ENCODE measurements at places on chromosomes 5 and 9.

- no peak for DNase-seq
Observed at GRCh38 chr9:109755040-109755439, 25.0 kb upstream of the PALM2AKAP2 start.

- no peak for DNase-seq
Observed at GRCh38 chr9:1791191-1791590, 224.0 kb upstream of the SMARCA2 start.

DNA sequence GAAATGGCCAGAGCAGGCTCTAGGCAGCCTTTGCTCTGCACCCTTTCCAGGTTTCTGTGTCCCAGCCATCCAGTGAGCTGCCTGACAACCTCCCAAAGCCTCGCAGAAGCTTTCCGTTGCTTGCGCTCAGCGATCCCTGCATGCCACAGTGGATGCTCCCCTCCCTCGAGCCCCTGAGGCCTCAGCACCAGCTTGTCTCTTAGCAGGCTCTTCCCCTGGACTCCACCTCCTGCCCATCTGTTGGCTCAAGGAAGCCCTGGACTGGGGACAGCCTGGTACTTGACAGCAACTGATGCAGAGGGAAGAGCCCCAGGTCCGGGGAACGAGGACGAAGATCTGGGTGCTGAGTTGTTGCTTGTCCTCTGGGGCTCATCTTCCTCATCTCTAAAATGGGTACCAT is 23.2 kb downstream of the TSPAN17 start:
- DNase-seq, result no peak

- DNase-seq, result no peak
Observed at GRCh38 chr9:68780720-68781119, 75.7 kb downstream of the PIP5K1B start.

GRCh38 chr5:111810112-111810511 is 53.1 kb upstream of the NREP start:
- DNase-seq, result no peak

GRCh38 chr5:136053336-136054141 is 24.8 kb downstream of the TGFBI start:
- DNase-seq, result no peak

GRCh38 chr9:81305561-81306182 is 383.7 kb downstream of the TLE1 start:
- DNase-seq, result no peak

DNA sequence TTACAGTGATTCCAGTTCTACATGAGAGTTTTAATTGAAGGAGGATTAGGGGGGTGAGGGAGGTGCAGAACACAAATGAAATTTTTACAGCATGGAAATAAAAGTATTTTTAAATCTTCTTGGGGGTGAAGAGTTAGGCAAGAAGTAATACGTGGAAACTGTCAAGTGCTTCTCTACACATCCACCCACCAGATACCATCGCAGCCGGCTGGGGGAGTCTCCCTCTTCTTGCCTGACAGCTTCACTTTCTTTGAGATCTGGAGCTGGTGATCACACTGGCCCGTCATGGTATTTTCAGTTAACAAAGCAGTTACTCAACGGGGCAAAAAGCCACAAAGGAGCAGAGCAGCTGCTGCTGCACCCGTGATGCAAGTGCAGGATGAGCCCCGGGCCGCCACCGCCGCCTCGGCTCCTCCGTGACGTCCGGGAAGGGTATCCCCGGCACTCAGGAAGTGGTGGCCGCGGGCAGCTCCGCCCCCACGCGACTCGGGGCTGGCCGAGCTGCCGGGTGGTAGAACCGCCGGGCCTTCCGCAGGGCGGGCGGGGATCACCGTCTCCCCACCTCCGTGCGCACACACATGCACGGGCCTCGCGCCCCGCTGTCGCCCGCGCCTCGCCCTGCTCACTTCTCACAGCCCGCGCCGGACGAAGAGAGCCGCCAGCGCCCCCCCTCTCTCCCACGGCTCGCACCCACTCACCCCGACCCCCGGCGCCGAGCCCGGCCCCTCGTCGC is 2.4 kb upstream of the NR4A3 start:
- DNase-seq, result peak; percentile 87

DNA sequence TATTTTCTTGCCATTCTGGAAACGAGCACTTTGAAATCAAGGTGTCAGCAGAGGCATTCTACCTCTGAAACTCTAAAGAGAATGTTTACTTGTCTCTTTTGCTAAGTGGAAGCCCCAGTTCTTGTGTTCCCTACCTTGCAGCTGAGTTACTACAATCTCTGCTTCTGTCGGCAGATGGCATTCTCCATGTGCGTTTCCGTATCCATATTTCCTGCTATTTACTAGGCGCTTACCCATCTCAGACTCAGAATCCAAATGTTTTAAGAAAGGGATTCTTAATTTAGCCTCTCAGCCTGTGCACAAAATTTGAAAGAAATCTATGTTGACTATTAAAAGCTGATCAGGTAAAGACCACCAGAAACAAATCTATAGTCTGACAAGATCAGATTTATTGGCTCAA is 221.3 kb upstream of the FTMT start:
- no peak for DNase-seq

DNA sequence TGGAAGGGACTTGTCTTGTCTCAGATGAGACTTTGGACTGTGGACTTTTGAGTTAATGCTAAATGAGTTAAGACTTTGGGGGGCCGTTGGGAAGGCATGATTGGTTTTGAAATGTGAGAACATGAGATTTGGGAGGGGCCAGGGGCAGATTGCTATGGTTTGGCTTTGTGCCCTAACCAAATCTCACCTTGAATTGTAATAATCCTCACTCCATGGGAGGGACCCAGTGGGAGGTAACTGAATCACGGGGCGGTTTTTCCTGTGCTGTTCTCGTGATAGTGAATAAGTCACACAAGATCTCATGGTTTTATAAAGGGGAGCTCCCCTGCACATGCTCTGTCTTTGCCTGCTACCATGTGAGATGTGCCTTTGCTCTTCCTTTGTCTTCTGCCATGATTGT is 72.1 kb downstream of the RAI14 start:
- DNase-seq, result no peak

- no peak for DNase-seq
Observed at GRCh38 chr5:142357469-142358090, 32.8 kb upstream of the SPRY4 start.

DNA sequence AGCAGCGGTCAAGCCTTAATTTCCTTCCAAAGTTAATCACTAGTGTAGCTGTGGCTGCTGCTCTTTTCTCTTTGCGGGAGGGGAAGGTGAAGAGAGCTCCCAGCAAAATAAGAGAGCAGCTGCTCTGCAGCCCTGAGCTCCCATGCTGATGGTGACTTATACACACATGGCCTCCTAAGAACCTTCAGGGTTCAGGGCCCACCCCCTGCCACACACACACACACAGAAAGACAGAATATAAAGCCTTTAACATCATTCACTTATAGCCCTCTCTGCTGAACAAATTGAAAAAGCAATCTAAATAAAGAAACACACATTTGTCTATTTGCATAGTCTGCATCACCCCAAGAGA is 43.6 kb downstream of the GAS1 start:
- no peak for DNase-seq

- no peak for DNase-seq
Observed at GRCh38 chr5:78606241-78606640, 42.3 kb downstream of the LHFPL2 start.

DNA sequence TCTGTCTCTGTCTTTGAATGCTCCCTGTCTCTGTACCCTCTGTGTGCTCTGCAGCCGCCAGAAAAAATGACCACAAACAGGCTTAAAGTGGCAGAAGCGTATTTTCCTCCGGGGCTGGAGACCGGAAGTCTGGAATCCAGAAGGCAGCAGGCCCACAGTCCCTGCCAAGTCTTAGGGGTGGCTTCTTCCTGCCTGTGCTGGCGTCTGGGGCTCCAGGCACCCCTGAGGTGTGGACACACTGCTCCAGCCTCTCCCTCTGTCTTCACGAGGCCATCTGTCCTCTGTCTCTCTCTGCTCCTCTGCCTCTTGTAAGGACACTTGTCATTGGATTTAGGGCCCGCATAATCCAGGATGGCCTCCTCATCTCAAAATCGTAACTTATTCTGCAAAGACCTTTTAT is 298.4 kb upstream of the IRX4 start:
- DNase-seq, result no peak

- no peak for DNase-seq
Observed at GRCh38 chr5:71874521-71874920, 155.4 kb downstream of the CARTPT start.

- no peak for DNase-seq
Observed at GRCh38 chr5:172626031-172626581, 15.0 kb upstream of the NEURL1B start.

GRCh38 chr9:108919517-108919916 is 14.4 kb downstream of the ELP1 start:
- DNase-seq, result no peak

DNA sequence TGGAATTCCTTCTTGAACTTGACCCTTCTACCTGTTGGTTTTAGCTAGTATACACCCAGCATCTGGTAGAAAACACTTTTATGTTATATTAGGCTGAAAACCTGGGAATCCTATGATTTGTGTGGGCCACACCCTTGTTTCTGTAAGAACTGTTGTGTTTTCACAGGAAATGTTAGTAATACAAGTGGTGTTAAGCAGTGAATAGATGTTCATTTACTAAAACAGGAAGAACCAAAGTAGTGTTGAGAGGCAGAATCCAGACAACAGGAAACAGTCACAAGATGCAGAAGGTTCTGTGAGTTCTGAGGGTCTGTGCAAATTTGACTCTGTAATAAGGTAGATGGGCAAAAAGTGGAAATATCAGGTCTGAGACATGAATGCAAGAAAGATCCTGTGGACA is 73.0 kb upstream of the RAI14 start:
- DNase-seq, result no peak

GRCh38 chr9:95333426-95333825 is 15.9 kb upstream of the FANCC start:
- no peak for DNase-seq

GRCh38 chr5:77777281-77777892 is 1.2 kb upstream of the TBCA start:
- DNase-seq, result no peak

- DNase-seq, result no peak
Observed at GRCh38 chr9:4584636-4585035, 77.5 kb upstream of the PLPP6 start.

DNA sequence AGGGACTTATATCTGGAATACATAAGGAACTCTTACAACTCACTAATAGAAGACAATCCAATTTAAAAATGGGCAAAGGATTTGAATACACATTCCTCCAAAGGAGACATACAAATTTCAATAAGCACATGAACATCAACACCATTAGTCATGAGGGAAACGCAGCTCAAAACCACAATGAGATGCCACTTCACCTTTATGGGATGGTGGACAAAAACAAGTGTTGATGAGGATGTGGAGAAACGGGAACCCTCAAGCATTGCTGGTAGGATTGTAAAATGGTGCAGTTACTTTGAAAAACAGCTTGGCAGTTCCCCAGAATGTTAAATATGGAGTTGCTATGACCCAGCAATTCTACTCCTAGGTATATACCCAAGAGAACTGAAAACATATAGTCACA is 72.7 kb upstream of the IER5L start:
- DNase-seq, result no peak

DNA sequence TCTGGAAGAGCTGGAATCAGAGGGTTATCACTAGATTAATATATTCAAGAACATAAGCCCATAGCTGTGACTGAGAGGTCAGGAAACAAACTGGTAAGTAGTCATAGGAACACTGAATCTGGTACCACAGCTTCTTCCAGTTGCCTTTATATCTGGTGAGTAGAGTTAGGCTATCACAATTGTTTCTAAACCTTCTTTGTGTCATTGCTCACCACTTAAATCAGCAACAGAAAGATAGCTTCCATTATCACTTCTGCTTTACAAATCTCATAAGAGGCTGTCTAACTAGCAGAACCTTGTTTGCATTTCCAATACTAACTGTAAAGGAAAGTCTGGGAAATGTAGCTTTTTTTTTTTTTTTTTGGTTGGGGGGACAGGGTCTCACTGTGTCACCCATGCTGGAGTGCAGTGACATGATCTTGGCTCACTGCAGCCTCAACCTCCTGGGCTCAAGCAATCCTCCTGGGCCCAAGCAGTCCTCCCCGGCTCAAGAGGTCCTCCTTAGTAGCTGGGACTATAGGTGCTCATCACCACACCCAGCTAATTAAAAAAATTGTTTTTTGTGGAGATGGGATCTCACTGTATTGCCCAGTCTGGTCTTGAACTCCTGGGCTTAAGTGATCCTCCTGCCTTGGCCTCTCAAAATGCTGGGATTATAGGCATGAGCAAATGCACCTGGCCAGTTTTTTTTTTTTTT is 22.0 kb downstream of the CDC42SE2 start:
- no peak for DNase-seq

DNA sequence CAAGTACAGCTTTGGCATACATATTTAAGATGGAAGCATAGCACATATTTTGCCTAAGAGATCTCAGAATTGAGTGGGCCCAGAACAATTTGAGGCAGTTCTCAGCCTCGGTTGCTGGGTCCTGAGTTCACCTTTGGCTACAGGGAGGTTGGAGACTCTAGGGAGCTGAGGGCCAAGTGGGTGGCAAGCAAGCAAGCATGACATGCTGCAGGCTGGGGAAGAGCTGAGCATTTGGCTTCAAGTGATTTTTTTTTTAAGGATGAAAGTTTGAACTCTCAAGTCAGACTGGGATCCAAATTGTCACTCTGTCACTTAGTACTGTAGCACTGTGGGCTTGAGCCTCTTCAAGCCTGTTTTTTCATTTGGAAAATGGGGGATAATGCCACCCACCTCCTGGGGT is 160.5 kb downstream of the MED27 start:
- DNase-seq, result no peak

DNA sequence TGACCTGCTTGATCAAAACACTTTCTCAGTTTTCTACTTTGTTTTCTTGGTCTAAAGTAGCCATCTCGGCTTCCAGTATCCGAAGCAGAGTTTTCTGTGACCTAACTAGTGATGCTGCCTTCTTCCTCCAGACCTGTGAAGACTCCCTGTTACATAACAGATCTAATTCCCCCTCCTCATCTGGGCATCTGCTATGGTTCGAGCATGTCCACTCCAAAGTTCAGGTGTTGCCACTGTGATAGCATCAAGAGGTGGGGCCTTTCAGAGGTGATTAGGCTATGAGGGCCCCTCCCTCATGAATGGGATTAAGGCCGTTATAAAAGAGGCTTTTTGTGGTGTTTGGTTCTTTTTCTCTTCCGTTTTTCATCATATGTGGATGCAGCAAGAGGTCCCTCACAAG is 20.3 kb downstream of the TTC23L start:
- no peak for DNase-seq
